Stimulated activated CD8-positive, alpha-beta memory T cell treated with anti-CD3 and anti-CD28 coated beads, Interleukin-12 subunit alpha, Interleukin-12 subunit beta, amount 100 ng/mL, for 4 hours (primary cell): ENCODE measurements at places on chromosomes 12 and 14.

DNA sequence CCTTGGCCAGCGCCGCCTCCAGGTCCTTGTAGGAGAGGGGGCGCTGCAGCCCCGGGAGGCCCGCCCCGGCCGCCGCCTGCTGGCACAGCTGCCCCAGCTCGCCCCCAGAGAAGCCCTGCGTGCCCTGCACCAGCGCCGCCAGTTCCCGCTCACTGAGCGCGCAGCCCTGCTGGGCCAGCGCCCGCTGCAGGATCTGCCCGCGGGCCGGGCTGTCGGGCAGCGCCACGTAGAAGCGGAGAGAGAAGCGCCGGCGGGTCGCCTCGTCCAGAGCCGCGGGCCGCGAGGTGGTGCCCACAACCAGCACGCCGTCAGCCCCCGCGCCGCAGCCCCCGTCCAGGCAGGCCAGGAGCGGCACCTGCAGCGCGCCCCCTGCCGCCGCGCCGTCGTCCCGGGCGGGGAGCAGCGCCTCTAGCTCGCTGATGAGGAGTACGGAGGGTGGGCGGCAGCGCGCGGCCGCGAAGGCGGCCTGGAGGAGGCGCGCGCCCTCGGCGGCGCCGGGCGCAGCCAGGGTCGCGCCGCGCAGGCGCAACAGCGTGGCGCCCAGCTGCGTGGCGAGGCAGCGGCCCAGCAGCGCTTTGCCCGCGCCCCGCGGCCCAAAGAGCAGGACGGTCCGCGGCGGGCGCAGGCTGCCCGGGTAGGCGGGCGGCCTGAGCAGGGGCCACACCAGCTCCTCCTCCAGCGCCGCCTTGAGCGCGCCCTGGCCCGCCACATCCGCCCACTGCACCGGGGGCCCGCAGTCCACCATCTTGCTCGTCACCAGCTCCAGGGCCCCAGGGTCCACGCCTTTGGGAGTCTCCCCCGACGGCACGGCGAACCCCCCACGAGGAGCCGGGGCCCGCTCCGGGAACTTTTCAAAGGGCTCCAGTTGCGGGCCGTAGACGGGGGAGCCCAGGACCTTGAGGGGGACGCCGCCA lies 27.7 kb downstream of the FIGNL2 start:
- DNase-seq = peak; percentile 79

- no peak for DNase-seq
Measured at GRCh38 chr12:78004249-78005093, 173.8 kb downstream of the NAV3 start.

DNA sequence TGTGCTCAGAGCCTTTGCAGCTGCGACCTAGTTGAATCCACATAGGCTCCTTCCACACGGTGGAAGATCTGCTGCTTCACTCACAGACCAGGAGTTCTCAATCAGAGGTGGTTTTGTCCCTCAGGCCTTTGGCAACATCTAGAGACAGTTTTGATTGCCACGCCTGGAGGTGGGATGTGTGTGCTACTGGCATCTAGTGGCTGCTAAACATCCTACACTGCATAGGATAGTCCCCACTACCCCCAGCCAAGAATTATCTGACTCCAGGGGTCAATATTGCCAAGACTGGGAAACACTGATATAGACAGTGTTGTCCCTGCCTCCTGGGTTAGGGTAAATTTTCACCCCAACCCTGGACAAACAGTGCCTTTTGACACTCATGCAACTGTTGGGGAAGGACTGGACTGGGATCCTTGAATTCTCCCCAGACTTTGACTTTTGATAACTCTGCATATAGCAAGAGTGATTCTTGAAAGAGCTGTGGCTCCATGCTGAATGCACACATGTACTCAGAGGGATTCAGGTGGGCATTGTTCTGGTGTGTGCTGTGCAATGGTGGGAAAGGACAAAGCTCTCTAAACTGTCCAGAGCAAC lies 39.8 kb downstream of the BAZ2A start:
- DNase-seq = no peak

DNA sequence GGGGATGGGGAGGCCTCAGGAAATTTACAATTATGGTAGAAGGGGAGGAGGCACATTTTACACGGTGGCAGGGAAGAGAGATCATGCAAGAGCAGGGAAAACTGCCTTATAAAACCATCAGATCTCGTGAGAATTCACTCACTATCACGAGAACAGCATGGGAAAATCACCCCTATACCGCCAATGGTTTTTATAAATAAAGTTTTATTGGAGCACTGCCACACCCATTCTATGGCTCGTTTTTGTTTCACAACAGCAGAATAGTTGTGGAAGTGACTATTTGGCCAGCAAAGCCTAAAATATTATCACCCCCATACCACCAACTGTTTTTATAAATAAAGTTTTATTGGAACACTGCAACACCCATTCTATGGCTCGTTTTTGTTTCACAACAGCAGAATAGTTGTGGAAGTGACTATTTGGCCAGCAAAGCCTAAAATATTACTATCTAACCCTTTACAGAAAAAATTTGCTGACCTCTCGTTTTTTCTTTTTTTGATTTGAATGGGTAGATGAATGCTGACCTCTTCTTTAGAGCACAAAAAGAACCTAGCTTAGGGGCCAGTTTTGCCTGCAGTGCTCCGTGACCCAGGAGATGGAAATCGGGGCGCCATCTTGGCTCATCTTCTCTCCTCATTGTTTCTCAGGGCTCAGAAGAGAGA lies 77.3 kb upstream of the RIN3 start:
- no peak for DNase-seq

- DNase-seq = no peak
Measured at GRCh38 chr14:27077214-27077613, 479.4 kb upstream of the NOVA1 start.

DNA sequence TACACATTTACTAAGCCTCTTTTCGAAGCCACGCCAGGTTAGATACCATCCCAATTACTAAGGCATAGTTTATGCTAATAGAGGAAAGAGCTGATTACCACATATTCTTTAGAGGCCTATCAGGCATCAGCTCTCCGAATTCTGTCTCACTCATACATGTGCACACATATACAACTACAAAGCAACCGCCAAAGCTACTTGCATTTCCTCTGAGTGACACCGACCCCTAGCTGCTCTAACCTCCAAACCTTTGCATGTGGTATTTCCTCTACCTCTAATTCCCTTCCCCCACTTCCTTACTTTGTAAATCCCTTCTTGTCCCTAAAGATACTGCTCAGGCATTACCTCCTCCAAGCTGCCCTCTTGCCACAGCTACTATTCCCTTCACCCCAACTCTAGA lies 107.2 kb downstream of the DUSP6 start:
- no peak for DNase-seq

GRCh38 chr12:32627976-32628375 lies 51.1 kb upstream of the DNM1L start:
- no peak for DNase-seq
